ENCODE measurements at places on chromosomes 13 and 19. TPM values are rescaled to one million over a fixed set of nuclear protein-coding genes. Genes with fewer than 3 reads are reported as not detected.
A peak's percentile ranks its signal among the peaks of the same experiment; 100 is the strongest.

The PTH2 gene
- not detected for total RNA-seq

DNA sequence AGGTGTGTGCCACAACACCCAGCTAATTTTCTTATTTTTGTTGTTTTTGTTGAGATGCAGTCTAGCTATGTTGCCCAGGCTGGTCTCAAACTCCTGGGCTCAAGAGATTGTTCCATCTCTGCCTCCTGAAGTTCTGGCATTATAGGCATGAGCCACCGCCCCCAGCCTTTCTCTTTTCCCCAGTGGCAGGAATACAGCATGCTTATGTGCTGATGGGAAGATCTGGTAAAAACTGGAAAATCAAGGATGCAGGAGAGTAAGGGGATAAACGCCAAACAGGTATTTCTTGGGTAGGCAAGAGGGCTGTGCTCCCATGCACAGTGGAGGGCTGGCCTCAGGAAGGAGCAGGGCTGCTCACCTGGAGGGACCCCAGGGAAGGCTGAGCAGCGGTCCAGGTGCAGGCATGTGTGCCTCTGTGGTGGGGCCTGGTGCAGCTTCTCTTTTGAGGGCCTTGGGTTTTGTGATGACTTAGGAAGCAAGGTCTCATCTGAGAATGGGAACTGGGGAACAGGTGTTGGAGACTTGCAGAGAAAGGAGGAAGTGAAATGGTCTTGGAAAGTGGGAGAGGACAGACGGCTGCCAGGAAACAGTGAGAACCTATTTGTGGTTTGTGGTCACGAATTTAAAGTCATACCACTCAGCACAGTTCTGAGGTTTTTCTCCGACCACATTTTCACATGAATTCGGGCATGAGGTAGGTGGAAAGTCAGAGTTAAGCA is 106.5 kb downstream of the TEX26 start:
- H3K36me3 ChIP-seq: no peaks in the 10 kb centered on the region
- H3K4me3 ChIP-seq: no peak overlapping the region
- H3K4me1 ChIP-seq: peaks cover 6% of the 10 kb centered on the region
- no peaks in the 10 kb centered on the region for H3K27me3 ChIP-seq

- no peaks in the 10 kb centered on the region for H3K27me3 ChIP-seq
- no peak overlapping the region for H3K27ac ChIP-seq
- no peaks in the 10 kb centered on the region for H3K4me1 ChIP-seq
- no peaks in the 10 kb centered on the region for H3K36me3 ChIP-seq
- H3K4me3 ChIP-seq: no peak overlapping the region
Measured at GRCh38 chr13:83810136-83810535, 72.1 kb downstream of the SLITRK1 start.

DNA sequence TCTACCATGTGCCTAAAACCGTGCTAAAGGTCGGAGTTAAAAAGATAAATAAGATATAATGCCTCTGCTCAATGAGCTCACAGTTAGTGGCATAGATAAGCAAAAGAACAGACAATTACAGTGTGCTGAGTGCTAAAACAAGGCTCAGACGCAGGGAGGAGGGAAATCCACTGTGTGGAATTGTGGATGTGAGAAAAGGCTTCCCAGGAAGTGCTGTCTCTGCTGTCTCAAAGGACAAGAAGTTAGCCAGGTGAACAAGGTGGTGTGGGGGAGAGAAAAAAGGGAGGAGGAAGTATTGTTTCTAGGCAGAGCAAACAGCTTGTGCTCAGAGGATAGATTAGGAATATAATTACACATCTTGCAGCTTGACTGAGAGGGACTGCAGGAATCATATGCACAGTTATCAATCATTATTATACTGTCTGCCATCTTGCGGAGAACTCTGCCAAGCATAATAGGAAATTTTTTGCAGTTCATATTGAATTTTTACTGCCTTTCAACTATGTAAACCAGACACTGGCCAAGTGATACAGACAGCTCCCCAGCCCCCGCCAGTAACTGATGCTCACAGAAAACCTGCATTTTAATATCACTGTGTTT is 9.3 kb downstream of the C13orf42 start:
- no peaks in the 10 kb centered on the region for H3K4me1 ChIP-seq
- H3K27ac ChIP-seq: no peak overlapping the region
- peaks cover 68% of the 10 kb centered on the region for H3K27me3 ChIP-seq
- DNase-seq: no peak

DNA sequence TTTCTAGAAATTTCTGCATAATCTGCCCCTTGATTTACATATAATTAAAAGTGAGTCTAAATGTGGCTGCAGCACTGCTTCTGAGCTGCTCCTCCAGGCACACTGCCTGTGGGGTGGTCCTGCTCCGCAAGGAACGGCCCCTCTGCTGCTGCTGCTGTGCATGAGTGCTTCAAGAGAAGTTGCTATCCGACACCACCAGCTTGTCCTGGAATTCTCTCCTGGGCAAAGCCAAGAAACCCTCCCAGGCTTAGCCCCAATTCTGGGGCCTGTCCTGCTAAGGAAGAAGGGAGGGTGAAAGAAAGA is 7.5 kb upstream of the PDCD5 start:
- H3K27ac ChIP-seq: no peak overlapping the region
- DNase-seq: no peak
- H3K4me1 ChIP-seq: no peaks in the 10 kb centered on the region
- H3K27me3 ChIP-seq: 0 out of 2 replicates have a peak, but pooled peaks cover 4% of the 10 kb centered on the region

DNA sequence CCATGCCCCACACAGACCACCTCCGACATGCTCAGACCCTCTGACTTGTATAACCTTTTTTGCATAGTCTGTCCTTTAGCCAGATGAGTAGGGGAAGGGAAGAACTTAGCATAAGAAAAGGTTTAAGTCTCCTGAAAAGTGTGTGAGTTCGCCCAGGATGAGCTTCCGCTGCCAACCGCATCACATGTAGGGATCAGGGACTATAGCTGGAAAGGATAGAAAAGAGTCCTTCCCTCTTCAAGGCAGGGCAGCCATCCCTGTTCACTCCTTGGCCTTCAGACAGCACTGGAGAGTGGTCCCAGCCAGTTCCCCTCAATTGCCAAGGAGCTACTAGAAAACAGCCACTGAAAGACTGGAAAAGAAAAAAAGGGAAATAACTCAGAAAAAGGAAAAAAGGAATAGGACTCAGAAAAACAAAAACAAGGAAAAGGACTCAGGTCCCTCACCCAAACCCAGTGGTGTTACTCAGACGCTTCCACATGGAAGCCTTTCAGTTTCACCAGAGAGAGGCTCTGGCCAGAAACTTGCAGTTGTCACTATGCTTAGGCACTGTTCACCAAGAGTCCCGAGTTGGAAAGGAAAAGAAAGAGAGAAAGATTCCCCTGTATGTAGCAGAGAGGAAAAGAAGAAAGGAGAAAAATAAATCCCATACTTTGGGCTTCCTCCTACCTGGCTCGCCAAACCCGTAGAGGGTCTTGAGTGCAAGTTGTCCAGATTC is 5.6 kb upstream of the TM9SF2 start:
- peaks cover 8% of the 10 kb centered on the region for H3K4me1 ChIP-seq
- no peaks in the 10 kb centered on the region for H3K27me3 ChIP-seq
- peak overlapping the region; percentile 82 for H3K4me3 ChIP-seq
- H3K27ac ChIP-seq: peak overlapping the region; percentile 85

The ZNF83 gene
- total RNA-seq: 55.8 TPM

DNA sequence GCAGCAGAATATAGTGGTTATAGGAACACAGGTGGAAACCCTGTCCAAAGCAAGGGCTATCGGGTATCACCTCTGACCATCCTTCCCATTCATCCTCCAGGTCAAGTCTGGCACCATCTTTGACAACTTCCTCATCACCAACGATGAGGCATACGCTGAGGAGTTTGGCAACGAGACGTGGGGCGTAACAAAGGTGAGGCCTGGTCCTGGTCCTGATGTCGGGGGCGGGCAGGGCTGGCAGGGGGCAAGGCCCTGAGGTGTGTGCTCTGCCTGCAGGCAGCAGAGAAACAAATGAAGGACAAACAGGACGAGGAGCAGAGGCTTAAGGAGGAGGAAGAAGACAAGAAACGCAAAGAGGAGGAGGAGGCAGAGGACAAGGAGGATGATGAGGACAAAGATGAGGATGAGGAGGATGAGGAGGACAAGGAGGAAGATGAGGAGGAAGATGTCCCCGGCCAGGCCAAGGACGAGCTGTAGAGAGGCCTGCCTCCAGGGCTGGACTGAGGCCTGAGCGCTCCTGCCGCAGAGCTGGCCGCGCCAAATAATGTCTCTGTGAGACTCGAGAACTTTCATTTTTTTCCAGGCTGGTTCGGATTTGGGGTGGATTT is 2.1 kb upstream of the RAD23A start:
- no peaks in the 10 kb centered on the region for H3K27me3 ChIP-seq
- no peak overlapping the region for H3K4me3 ChIP-seq
- DNase-seq: no peak
- peaks cover 47% of the 10 kb centered on the region for H3K36me3 ChIP-seq

The PLVAP gene
- total RNA-seq: not detected
